ENCODE measurements at places on chromosomes 1 and 21.

DNA sequence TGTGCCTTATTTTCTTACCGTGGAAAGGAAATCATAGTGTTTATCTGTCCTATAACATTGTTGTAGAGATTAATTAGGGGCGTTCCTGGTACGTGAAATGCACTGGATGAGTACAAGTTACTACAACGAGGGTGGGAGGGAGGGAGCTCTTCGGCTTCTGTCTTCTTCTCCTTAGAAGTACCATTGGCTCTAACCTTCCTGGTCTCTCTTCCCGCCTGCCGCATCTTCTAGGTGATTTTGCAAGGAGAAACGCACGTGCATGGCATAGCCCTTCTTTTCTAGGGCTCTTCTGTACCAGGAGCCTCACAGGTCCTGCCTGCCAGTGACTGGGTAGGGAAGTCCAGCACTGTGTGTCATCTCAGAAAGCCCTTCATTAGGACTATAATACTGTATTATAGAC, 16.8 kb downstream of the SH3BP5L start:
- no peak for DNase-seq

DNA sequence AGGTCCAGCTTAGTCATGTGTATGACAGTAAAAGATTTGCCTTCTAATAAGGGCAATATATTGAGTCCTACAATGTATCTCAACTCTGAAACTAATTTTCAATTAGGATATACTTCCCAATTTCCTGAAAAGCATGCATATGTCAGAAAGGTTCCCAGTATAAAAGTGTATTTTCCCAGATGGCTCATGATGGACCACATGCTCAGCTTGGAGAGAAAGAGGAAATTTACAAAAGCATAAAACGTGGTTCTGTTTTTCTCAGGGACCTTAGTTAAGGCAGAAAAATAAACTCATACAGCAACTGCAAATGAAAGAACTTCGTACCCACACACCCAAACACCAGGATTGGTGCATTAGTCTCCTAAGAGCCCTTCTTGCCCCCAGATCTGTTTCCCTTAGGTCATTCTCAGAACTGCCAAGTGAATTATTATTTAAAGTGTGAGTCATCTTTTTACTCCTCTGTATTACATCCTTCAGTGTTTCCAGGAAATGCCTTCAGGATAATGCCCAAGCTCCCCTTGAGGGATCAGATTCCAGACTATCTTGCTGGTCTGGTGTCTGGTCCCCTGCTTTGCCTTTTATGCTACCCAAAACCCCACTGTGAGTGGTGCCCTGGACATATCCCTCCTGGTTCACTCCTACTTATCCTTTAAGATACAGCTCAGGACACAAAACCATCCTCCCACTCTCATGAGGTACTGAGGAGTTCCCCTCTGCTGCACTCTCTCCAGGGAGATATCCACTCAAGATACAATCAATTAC, 57.4 kb downstream of the SSX2IP start:
- no peak for DNase-seq

DNA sequence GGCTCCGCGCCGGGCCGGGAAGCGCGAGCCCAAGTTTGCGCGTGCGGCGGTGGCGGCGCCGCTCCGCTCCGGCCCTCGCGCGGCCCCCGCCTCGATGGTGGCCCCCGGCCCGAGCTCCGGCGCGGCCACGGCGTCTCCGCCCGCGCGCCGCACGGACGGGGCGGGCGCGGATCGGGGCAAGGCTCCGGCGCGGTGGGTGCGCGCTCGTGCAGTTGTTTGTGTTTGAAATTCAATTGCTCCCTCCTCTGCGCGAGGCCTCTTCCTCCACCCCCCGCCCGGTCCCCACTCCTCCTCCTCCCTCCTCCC, at the start of gene HDGF:
TSS of gene HDGF (minus strand) at position 225 of the 306 bp plus-strand sequence. CDS start 246 bp downstream, outside the sequence.
- DNase-seq, result no peak

- no peak for DNase-seq
These were observed 56.8 kb downstream of the SKI start for GRCh38 chr1:2284932-2285331.

DNA sequence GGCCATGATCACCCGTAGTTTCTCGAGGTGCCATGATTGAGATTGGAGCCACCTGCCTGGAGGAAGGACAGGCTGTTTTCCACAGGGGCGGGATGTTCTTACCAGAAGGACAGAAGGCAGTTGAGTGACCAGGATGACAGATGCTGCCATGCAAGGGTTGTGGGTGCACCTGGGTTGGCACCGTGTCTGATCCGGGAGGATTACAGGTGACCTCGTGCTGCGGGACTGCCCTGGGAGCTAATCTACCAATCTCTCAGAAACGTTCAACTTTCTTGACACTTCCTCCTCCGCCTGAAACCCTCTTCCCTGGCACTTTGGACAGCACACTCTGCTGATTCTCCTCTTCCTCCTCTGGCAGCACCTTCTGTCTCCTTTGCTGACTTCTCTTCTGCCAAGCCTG, 13.8 kb upstream of the SLC6A9 start:
- no peak for DNase-seq

GRCh38 chr1:238675221-238675620, 711.1 kb upstream of the CHRM3 start:
- DNase-seq, result no peak

DNA sequence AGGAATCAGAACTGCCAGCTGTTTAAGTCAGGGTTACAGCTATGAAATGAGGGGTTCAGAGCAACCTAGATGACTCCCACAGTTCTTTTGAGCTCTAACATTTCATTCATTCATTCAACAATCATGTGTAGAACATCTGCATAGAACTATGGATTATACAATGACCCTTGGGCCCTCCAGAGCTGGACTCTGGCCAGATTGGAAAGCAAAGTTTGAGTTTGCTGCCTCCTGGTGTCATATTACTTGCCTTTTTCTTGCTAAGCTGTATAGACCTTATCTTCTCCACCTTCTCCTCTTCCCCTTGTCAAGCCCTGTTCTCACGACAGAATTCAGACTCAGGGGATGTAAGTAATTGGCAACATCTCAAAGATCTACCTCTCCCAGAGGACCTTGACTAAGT, 4.0 kb downstream of the CASQ2 start:
- DNase-seq, result no peak

GRCh38 chr1:228465571-228466146, 21.5 kb upstream of the RNF187 start:
- DNase-seq, result no peak

- DNase-seq, result no peak
These were observed 16.7 kb downstream of the KDM1A start for GRCh38 chr1:23035823-23036452.

DNA sequence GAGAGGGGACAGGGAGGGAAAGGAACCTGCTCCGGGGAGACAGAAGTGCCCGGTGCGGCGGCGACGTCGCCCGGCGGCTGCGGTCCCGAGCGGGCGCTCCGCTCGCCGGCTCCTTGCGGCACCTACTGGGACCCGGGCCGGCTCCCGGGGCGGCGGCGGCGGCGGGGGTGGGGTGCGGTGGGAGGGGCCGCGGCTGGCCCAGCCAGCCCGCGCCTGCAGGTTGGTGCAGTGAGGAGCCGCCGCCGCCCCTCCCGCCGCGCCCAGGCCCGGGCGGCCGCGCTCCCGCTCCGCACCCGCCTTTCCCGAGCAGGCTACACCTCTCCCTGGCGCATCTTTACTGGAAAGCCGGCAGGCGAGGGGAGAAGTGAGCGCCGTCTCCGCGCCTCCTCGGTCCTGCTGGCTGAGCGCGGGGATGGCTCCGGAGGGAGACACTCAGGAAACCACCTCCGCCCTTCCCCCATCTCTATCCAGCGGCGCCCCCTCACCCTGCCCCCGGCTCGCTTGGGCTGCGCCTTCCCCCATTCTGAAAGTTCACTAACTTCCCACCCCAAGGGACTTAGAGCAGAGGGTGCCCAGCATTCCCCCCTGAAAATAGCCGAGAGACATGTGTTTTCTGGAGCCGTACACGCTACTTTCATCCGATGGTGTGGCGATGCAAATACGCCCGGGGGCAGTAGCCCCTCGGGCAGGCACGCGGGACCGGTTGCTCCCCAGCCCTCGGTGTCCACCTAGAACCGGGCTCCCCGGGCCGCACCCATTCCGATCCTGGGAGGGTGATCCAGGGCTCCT, at the start of gene PLD5:
TSS of gene PLD5 (minus strand) at position 127 of the 789 bp plus-strand sequence.
- no peak for DNase-seq

- no peak for DNase-seq
These were observed 7.3 kb upstream of the SFN start for GRCh38 chr1:26855636-26856035.

GRCh38 chr1:208497866-208498541, 253.8 kb upstream of the PLXNA2 start:
- DNase-seq, result no peak

DNA sequence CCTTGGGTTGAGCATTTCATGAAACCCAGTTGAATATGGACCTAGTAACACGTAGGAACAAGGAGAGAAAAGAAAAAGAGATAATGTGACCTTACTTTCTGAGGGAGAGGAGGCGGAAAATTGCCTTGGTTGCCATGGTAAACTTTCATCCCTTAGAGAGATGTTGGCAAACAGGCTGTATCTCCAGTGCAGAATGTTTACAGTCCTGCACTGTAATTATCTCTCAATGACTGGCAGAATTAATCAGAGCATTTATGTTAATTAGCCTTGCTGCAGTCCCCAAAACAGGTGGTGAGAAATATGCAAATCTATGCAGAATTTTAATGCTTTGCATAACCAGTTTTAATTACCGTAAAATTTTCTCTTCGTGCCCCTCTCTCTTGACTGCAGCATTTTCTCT, 147.3 kb downstream of the CD247 start:
- DNase-seq, result no peak

DNA sequence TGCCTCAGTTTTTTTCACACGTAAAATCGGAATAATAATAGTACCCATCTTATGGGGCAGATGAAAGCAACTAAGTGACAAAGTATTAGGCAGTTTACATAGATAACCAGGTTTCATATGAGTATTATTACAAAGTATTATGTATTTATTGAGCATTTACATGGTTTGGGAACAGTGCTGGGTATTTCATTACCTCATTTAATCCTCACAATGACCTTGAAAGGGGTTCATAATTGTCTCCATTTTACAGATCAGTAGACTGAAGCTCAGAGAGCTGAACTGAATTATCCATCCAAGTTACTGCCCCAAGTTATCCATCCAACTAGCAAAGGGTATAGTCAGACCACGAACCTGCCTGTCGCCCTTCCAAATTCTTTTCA, 21.2 kb downstream of the TCEA3 start:
- DNase-seq, result no peak

GRCh38 chr1:209420276-209420675, 163.2 kb upstream of the CAMK1G start:
- no peak for DNase-seq

DNA sequence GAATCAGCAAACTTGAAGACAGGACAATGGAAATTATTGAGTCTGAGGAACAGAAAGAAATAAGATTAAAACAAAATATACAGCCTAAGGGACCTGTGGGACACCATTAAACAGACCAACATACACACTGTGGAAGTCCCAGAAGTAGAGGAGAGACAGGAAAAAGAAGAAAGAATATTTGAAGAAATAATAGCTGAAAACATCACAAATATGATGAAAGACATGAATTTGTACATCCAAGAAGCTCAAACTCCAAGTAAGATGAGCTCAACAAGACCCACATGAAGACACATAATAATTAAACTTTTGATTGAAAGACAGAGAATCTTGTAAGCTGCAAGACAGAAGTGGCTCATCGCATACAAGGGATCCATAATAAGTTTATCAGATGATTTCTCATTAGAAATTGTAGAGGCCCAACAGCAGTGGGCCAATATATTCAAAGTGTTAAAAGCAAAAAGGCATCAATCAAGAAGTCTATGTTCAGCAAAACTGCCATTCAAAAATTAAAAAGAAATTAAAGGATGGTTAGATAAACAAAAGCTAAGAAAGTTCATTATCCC, 311.3 kb upstream of the ADGRL2 start:
- DNase-seq, result no peak

DNA sequence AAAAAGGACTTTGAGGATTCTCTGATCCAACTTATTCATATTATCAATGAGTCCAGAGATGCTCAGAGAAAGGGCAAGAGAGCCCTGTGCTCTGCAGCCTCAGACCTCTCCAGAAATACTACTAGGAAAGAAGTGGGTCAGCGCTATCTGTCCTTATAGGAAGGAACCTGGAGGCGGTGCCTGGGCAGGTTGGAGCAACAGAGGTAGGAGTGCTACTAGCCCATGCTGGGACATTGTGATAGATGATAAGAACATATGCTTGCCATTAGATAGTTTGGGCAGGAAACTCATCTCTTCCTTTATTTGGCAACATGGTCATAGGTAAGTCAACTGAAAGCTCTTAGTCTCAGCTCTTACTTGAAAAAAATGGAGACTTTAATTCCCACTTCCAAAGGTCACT, 133.7 kb upstream of the COA6 start:
- DNase-seq, result no peak

DNA sequence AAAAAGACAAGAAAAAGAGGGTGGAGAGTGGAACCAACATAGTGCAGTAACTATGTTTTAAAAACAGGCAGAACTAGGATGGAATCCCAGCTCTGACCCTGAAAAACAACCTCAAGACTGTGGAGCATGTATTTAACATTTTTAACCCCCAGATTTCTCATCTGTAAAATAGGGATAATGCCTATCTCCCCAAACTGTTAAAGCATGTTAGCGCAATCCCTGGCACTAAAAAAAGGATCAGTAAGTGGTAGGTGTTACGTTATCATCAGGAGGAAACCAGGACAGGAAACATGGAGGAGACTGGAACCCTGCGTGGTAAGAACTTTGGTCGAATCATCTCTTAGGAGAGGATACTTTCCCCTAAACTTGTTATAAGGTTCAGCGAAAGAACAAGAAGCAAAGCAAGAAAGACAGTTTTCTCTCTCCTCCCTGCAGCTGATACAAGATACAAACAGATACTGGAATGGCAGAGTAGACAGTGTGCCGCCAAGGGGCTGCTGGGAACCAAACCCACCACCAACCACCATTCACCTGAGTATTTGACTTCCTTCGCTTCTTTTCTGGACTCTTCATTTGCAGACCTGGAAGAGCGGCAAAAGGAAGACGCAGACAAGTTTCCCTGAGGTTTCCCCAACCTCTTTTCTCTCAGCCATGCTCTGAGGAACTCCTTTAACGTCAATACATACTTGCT, 991 bp downstream of the PYGO2 start:
- no peak for DNase-seq

DNA sequence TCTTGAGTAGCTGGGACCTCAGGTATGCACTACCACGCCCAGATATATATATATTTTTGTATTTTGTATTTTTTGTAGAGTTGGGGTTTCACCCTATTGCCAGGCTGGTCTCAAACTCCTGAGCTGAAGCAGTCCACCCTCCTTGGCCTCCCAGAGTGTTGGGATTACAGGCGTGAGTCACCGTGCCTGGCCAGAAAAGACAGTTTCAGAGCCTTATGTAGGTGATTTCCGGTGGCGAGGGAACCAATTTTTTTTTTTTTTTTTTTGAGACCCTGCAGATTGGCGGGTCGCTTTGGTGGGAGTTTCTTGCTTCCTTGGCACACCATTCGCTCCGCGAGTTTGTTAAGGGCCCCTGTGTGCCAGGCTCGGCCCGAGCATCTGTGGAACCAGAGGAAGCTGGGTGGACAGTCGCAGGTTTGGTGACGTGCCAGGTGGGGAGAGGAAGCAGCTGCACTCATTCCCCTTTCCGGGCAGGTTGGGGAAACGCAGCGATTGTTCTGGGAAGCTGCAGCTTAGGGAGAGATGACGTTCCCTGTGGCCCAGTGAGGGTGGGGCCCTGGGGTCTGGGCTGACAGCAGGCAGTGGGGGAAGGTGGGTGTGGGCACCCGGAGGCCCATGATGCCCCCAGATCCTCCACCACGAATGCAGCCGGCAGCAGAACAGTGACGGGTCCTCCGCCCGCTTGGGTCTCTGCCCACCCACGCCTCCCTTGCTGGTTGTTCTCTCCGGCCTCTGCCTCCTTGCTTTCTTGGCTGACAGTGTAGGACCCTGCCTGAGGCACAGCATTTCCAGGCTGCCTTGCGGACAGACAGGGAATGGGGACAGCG, 25.1 kb downstream of the SPSB1 start:
- no peak for DNase-seq

GRCh38 chr1:227673441-227673840, 61.7 kb downstream of the JMJD4 start:
- no peak for DNase-seq
